ENCODE measurements at places on chromosomes 12 and 14. TPM values are rescaled to one million over a fixed set of nuclear protein-coding genes. Genes with fewer than 3 reads are reported as not detected.

DNA sequence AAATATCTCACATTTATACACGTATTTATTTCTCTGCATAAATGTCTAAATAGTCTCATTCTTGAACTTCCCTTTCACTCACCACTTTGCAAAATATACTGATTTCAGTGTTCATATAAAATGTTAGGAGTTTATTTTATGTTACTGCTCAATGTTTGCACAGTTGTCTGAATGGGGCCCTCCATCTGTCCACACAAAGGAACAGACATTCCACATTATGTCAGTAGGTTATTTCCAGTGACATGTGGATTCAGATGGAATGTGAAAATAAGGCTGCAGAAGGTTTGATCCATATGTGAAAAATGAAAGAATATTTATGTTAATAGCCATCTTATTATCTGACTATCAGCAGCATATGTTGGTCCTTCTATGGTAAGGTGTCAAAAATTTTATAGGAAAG is 994.4 kb upstream of the SEL1L start:
- H3K36me3 ChIP-seq = no peaks in the 10 kb centered on the region
- no peak for DNase-seq
- H3K27me3 ChIP-seq = no peaks in the 10 kb centered on the region
- H3K27ac ChIP-seq = no peak overlapping the region
- H3K4me1 ChIP-seq = no peaks in the 10 kb centered on the region

DNA sequence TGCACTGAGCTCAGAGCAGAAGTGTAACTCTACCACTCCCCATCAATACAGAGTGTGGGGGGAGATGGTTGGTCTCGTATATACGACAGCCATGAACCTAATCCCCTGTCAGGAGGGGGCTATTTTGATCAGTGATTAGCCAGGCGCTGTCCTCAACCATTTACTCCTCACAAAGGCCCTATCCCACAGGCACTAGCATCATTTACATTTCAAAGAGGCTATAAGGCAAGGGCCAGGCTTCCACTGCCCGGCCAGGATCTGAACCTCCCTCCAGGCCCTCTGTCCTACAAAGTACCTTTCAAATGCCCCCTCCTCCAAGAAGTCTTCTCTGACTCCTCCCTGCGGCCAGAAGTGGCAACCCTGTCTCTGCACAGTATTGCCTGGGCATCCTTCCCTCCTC is 74.7 kb downstream of the ITPK1 start:
- no peak overlapping the region for H3K4me3 ChIP-seq
- no peaks in the 10 kb centered on the region for H3K27me3 ChIP-seq
- no peak overlapping the region for H3K27ac ChIP-seq
- DNase-seq = no peak

- no peak for DNase-seq
- H3K27me3 ChIP-seq = no peaks in the 10 kb centered on the region
- H3K4me1 ChIP-seq = no peaks in the 10 kb centered on the region
- no peaks in the 10 kb centered on the region for H3K36me3 ChIP-seq
- H3K4me3 ChIP-seq = no peak overlapping the region
Observed at GRCh38 chr12:84435682-84436081, 476.9 kb downstream of the SLC6A15 start.

GRCh38 chr14:81384900-81385299 is 15.2 kb downstream of the STON2 start:
- H3K4me1 ChIP-seq = no peaks in the 10 kb centered on the region
- no peaks in the 10 kb centered on the region for H3K27me3 ChIP-seq
- no peak for DNase-seq
- H3K27ac ChIP-seq = no peak overlapping the region
- H3K36me3 ChIP-seq = no peaks in the 10 kb centered on the region

GRCh38 chr14:94081386-94081820 is 293 bp downstream of the IFI27L1 start:
- no peak overlapping the region for H3K27ac ChIP-seq
- peaks cover 34% of the 10 kb centered on the region for H3K36me3 ChIP-seq
- H3K27me3 ChIP-seq = no peaks in the 10 kb centered on the region
- DNase-seq = peak; percentile 71
- H3K4me1 ChIP-seq = peaks cover 21% of the 10 kb centered on the region

MON2 gene
- 89.5 TPM for total RNA-seq

GRCh38 chr12:93139028-93139665 is 210.1 kb upstream of the EEA1 start:
- DNase-seq = peak; percentile 36
- H3K27me3 ChIP-seq = no peaks in the 10 kb centered on the region
- H3K4me1 ChIP-seq = no peaks in the 10 kb centered on the region
- no peak overlapping the region for H3K27ac ChIP-seq
